ENCODE measurements at places on chromosomes 2 and 18.

GRCh38 chr2:43715300-43716098 lies 39.3 kb upstream of the C1GALT1C1L start:
- ATAC-seq, result no peak

DNA sequence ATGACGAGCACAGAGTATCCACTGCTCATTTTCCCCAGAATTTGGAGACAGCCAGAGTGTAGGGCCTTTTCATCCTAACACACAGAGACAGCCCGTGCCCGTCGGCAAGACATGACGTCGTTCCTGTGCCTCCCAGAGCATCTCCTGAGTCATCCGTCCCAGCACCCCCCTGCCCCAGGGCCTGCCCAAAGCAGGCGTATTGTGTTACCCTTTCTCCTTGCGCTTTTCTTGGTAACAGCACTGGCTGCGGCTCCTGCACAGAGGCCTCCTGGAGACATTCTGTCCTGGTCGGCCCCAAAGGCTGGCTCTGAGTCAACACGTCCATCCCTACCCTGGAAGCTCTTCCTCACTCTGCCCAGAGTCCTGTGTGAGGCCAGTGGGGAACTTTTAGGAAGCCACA lies 217.1 kb downstream of the KLHL29 start:
- ATAC-seq, result no peak

DNA sequence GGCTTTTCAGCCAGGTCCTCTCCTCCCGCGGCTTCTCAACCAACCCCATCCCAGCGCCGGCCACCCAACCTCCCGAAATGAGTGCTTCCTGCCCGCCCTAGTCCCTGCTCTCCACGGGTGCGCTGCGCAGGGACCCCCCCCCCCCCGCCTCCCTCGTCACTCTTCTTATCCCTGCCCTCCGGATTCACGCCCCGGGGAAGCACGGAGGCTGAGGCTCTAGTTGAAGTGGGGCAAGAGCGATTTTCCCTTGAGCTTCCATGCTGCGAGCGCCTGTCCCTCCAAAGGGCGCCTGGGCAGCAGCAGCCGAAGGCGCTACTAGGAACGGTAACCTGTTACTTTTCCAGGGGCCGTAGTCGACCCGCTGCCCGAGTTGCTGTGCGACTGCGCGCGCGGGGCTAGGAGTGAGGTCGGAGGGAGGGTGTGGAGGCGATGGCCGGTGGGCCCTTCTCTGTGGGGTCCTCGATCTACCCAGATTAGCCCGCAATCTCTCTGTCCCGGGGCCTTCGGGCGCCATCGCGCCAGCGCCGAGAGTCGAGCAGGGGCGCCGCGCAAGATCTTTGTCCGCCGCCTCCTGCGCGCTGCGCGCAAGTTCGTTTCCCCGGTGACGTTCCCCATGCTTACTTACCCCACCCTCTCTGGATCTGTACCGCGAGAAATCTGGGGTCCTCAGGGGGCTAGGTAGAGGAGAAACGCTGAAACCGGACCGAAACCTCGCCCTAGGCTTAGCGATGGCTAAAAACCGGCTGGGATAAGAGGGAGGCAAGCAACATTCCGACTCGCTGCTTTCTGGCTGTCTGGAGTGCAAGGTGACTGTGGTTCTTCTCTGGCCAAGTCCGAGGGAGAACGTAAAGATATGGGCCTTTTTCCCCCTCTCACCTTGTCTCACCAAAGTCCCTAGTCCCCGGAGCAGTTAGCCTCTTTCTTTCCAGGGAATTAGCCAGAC lies 677 bp downstream of the GAD1 start:
- ATAC-seq, result peak; percentile 16

DNA sequence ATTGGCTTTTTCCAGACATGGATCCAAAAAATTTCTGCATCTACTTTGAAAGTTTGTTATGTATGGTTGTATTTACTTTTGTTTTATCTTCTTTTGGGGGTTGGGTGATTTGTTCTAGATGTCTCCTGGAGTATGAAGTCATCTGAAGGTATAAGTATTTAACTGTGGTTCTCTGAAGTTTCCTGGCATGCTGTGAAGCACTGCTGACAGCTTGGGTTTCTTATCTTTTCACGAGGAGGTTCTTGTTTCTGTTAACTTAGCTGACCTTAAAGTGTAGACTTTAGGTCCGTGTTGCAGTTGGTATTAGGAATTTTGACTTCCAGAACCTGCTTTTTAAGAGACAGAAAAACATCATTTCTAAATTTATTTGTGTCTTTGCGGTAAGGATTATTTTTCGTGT lies 15.9 kb downstream of the GLS start:
- ATAC-seq, result no peak

DNA sequence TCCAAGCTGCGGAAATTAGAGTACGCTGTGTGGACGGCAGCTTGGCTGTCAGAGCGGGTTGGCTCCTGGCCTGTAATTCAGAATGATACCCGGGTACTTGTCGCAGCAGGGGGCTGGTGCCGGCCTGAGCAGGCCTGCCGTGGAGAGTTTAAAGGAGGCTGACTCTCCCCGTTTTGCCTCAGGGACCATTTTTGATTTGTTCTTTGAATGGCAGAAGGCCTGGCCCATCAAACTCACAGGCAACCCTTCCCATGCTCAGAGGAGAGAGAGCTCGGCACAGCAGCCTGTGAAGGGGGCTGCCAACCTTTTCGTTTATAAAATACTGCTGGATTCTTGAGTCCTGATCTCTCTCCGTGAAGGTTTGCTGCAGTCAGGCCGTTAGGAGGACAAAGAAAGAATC lies 151.3 kb downstream of the KLHL29 start:
- no peak for ATAC-seq

DNA sequence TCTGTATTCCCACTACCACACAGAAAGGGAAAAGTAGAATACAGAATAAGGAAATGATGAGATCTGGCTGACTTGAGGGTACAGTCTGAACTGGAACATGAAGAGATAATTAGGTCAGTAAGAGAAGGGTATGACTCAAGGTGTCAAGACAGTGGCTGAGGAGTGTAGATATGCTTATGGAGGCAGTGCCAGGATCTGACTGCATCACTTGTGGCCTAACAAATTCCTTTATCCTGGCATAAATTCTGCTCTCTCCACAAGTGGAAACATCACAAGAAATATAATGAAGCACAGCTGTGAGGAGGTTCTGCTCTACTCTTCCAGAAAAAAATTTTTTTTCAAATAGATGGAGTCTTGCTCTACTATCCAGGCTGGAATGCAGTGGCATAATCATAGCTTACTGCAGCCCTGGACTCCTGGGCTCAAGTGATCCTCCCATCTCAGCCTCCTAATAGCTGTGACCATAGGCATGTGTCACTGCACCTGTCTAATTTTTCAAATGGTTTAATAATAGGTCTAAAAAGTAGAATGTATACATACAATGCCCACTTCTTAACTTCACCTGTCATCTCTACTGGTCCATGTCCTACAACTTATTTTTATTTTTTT lies 85.3 kb downstream of the C2orf74 start:
- ATAC-seq, result peak; percentile 34

Data from activated T-helper 17 cell treated with anti-CD3 and anti-CD28 coated beads, Interleukin-2, amount 50 U/mL, for 72 hours (primary cell).